ENCODE measurements at places on chromosomes 3 and 15.

- no peak for DNase-seq
These were observed 39.6 kb upstream of the TRAK1 start for GRCh38 chr3:42051384-42052131.

- DNase-seq = no peak
These were observed 12.1 kb upstream of the TEX9 start for GRCh38 chr15:56353119-56353518.

GRCh38 chr15:48437178-48437577, 105.9 kb downstream of the DUT start:
- DNase-seq = no peak

DNA sequence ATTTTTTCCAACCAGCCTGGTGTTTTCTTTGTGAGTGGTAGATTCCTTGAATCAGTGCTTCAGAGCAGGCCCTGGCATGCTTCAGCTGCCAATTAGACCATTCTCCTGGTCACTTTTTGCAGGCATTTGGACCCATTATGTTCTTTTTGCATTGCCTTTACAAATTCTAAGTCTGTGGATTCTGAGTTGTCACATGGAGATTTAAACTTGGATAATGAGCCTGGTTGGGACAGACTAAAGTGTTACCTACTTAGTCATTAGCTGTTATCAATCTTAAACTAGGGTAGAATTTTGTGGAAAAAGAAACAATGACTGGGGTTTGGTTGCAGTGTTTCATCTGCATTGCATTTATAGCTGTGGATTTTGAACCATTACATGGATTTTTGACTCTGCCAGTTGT, 40.6 kb downstream of the ARHGEF26 start:
- DNase-seq = no peak

- no peak for DNase-seq
These were observed 75.5 kb upstream of the IQSEC1 start for GRCh38 chr3:13148561-13149329.

DNA sequence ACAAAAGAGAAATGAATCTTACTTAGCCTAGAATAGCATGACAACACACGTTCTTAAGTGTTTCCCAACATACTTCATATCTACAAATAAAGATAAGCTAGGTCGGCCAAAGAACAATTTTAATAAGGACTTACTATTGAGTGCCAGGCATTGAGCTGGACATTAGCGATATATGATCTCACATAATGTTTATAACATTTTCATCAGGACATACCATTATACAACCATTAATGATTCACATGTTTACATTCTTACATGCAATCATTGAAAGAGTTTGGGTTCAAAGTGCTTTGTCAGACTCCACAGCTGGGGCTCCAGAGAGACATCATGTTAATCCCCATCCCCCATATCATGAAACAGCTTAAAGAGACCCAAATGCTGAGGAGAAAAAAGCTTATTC, 189.0 kb downstream of the STT3B start:
- no peak for DNase-seq

DNA sequence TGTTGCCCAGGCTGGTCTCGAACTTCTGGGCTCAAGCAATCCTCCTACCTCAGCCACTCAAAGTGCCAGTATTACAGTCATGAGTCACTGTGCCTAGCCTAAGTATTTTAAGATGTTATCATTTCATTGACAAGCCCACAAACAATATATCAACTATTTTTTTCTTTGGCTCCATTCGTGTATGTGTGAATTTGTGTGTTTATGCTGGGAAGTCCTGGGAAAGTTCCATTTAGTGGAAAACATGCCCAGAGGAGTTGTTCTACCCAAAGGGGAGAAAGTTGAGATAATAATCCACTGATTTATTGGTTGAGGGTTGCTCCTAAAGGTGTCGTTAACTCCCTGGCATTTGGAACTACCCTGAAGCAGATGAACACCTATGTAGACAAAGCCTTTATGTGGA, 58.8 kb downstream of the KIF9 start:
- DNase-seq = no peak

- no peak for DNase-seq
These were observed 39.8 kb downstream of the CD47 start for GRCh38 chr3:108051005-108051404.

DNA sequence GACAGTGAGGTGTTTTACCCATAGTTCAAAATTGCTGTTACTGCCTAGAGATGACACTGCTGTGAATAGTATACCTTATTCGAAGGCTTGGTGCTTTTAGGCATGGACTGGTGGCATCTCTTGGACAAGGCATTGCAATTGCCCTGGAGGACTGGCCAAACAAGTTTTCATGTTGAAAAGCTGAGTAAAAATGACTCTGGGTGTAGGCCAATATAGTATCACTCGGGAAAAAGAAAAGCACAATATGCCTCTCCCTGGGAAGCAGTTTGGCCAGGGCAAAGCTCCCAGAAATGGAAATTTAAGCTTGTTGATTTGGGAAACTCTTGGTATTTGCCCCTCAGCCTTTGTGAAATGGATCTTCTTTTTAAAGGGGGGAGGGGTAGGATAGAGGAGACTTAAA, 54.8 kb downstream of the ZNF609 start:
- DNase-seq = no peak

DNA sequence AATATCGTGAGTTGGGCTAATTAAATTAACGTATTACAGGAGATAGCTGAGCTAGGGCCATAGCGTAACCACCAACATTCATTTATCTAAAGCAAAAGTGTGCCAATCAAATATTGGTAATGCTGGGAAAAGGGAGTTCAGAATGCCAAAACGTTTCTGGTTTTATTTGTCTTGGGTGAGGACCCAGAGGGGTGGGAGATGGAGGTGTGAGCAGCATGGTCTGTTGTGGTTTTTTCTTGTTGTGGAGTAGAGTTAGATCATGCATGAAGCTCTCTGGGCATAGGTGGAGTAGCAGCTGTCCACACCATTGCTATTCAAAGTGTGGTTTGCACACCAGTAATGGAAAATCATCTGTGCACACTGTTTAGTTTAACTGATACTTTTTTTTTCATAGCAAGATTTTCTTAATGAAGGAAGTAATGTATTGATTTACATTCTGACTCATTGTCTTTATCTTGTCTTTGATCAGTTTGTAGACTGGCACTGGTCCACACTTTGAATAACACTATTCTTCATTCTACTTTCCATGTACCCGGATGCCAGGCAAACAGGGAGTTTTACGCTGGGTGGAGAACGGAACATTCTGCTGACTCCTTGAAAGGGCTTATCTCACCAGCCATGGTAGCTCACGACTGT, 50.8 kb upstream of the CRTC3 start:
- DNase-seq = no peak

- DNase-seq = no peak
These were observed 69.8 kb downstream of the FGF7 start for GRCh38 chr15:49492830-49493229.

DNA sequence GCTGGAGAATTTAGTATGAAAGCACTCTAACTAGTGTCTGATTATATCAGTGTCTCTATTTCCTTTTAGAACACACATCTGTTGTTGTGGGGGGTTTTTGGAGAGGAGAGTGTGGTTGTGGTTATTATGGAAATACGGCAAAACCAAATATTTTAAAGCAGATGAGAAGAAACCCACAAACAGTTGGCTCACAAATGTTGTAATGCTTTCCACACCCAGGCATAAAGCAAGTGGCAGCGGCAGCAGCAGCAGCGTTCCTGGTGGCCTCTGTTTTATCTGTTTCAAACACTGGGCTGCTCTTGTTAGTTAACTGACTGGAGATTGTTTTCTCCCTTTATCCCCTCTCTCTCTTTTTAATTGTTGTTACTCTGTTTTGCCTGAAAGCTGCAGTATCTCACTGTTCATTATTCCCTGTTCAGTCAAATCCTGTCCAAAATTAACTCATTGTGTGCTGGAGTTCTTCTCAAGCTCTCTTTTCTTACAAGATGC, 1045.5 kb upstream of the NR2F2 start:
- DNase-seq = no peak

- DNase-seq = no peak
These were observed 3.5 kb downstream of the SIDT1 start for GRCh38 chr3:113535898-113536297.

DNA sequence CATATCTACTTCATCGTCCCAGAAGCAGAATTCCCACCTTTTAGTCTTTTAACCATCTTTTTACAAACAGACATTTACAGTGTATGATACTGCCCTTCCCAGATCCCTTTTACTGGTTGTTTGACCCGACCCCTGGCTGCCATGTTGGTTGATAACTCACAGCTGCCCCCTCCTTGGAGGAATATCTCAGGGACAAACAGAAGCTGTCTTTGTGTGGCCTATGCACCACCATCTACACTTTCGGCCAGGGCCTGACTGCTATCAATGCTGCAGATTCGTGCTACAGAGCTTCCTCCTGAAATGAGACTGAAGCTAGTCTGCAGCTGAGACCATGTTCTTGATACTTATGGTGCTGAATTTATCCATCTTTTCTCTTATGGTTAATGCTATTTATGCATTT, 6.6 kb upstream of the POLQ start:
- no peak for DNase-seq

GRCh38 chr3:102307442-102307841, 127.4 kb upstream of the ZPLD1 start:
- no peak for DNase-seq

DNA sequence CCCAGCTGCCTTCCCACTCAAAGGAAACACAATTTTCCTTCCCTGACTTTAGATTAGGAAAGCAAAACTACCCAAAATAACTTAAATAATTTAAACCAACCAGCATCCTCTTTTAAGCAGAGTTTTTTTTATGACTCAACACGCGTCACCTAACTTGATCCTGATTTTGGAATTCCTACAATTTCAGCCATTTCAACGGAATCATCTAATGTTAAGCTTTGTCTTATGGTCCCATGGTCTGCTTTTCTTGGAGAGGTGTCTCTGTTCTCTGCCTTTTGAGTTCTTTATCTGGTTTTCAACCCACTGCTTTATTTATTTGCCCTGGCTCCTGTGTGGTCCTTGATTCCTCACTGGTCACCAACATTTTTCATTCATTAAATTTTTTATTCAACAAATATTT, 219.2 kb upstream of the ARHGEF26 start:
- no peak for DNase-seq

DNA sequence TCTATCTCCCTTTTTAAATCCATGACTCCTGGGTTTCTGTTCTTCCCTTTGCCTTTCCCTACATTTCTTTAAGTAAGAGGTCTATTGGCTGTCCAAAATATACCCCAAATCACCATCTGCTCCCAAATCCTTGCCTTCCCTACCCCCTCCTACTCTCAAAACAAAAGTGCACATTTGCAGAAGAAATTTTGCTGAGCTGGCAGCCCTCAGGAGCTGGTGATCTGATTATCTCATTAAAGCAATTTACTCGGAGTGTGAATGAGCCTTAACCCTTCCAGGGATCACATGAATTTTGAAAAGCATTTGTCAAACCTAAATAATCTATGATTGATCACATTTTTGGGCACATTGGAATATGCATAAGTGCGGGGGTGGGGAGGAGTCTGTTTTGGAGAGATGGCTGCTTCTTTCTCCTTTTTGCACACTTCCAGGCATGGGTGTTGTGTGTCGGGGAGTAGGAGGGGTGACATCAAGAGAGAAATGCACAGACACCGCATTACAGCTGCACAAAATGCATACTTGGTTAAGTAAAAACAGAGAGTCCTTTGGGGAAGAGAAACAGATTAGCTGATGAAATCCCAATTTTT, 892.6 kb downstream of the TUSC7 start:
- DNase-seq = no peak
